T-helper 2 cell (primary cell): ENCODE measurements at places on chromosomes 7 and 10.

GRCh38 chr10:50575477-50576244 lies 48.1 kb downstream of the SGMS1 start:
- no peak for DNase-seq

GRCh38 chr7:8260871-8261694 lies 884 bp downstream of the ICA1 start:
- DNase-seq: no peak

- DNase-seq: no peak
Observed at GRCh38 chr10:5014936-5015335, 11.3 kb upstream of the AKR1C2 start.

DNA sequence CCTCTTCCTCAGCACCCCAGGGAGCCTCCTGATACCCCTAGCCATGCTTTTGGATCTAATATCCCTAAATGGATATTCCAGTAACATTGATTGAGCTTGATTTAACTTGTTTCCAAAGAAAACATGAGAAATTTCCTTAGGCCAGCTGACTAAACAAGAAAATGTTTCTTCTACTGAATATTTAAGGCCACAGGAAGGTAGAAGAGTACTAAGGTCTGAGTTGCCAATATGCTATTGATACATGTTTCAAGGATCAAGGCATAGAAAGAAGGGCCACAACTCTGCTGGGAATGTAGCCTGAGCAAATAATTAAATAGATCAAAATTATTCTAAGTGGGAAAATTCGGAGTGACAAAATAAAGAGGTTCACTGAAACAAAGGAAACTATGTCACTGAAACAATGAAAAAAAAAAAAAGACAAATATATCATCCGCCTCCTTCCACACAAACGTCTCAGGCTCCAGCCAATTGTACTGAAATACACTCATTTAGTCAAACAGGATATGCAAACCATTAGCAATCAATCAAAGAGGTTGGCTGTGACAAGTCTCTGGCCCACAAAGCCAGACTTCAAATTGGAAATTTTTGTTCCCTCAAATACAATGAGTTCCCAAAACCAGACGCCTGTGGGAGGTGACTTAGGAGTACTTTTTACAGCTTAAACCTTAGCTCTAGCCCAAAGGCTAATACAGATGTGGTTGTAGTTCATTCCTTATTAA lies 396.2 kb downstream of the HTR7 start:
- no peak for DNase-seq
